ENCODE measurements at places on chromosomes 6 and 20.
A peak's percentile ranks its signal among the peaks of the same experiment; 100 is the strongest.

DNA sequence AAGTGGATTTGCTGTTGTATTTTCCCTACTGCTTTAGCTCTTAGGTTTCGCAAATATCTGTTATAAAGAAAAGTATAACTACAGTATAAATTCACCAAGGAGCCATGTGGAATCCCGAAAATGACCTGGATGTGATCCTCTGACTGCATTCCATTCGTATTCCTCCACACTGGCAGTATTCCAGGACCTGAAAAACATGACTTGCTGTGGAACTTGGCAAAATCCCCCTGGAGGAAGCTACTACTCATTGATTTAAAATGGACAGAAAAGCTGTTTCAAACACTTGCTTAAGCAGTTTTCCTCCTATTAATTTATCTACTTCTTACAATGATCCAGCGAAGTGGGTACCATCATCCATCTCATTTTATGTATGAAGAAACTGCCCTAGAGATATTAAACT is 13.3 kb upstream of the ENPP5 start:
- peak; percentile 69 for DNase-seq

GRCh38 chr20:58618351-58619076 is 32.6 kb upstream of the STX16 start:
- DNase-seq = peak; percentile 85

GRCh38 chr6:44646355-44646754 is 258.8 kb downstream of the CDC5L start:
- peak; percentile 98 for DNase-seq

- no peak for DNase-seq
Observed at GRCh38 chr6:125939791-125940190, 16.8 kb upstream of the HINT3 start.

- DNase-seq = no peak
Observed at GRCh38 chr6:73282871-73283270, 19.9 kb upstream of the KHDC1 start.

- no peak for DNase-seq
Observed at GRCh38 chr6:51166914-51167313, 348.2 kb downstream of the TFAP2B start.

All from fibroblast of lung (primary cell).